Natural killer cell treated with Interleukin-12 subunit alpha and Interleukin-12 subunit beta and Interleukin-15 and Interleukin-18, amount 100 ng/mL, for 72 hours (primary cell): ENCODE measurements at places on chromosomes 16 and 17.

DNA sequence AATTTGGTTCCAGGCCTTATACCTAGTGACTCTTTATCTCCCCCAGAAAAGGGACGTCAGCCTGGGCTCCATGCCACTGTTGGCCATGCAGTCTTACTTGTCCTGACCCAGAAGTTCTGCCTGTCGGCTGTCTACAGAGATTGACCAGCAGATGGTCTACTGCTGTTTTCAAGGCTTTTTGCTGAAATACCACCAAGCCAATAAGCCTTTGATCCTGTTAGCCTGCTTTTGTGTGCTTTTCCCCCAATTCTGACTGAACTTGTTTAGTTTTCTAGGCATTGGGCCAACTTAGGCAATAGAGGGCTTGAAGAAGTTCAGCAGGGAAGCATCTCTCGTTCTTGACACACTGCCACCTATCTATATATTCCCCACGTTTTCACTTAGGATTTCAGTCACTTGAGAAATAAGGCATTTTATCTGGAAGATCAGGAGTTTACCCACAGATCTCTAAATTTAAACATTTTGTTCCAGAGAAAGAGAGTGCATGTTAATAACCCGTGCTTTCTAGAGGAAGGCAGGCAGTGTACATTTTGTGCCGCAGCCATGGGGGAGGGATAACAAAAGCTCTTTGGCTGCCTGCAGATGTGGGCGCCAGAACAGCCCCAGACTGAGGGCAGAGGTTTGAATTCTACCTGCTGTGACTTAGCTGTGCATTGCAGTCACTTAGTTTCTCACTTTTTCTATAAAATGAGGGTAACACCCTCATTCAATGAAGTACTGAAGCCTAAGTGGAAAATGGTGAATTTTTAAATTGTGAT is 12.3 kb upstream of the CARMIL2 start:
- no peak for DNase-seq

GRCh38 chr16:50400312-50400966 is 31.7 kb upstream of the BRD7 start:
- DNase-seq = no peak

GRCh38 chr17:56896217-56896967 is 17.5 kb downstream of the TRIM25 start:
- DNase-seq = no peak

- DNase-seq = no peak
These were observed 35.3 kb downstream of the B9D1 start for GRCh38 chr17:19327031-19327783.

GRCh38 chr17:79942591-79943346 is 92.9 kb downstream of the TBC1D16 start:
- peak; percentile 72 for DNase-seq

- DNase-seq = no peak
These were observed 14.6 kb downstream of the DNASE1 start for GRCh38 chr16:3669082-3669481.

GRCh38 chr17:29032857-29033197 is 10.1 kb upstream of the PIPOX start:
- DNase-seq = no peak

DNA sequence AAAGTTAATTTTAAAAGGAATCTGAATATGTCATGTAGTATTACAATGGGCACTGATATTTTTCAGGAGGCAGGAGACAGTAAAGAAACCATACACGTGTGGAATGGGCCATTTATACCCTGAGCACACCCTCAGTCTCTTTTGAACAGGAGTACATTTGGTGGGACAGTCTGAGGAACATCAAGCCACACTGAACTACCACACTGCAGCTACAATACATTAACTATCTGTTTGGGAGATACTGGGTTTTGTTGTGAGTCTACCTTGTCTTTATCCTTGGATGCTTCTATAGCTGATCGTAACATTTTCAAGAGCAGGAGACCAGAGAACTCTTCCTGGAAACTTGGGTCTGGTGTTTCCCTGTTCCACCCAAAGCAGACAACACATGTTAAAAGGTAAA is 31.7 kb downstream of the HEATR6 start:
- DNase-seq = no peak

- DNase-seq = no peak
These were observed 27.6 kb downstream of the PRKAR1A start for GRCh38 chr17:68539548-68540467.

- DNase-seq = no peak
These were observed 56.2 kb downstream of the TK2 start for GRCh38 chr16:66493490-66494401.
